NK-92 treated with Interleukin-12 subunit alpha and Interleukin-12 subunit beta, amount 100 ng/mL, for 24 hours (cell line): ENCODE measurements at places on chromosomes 3 and 15.

DNA sequence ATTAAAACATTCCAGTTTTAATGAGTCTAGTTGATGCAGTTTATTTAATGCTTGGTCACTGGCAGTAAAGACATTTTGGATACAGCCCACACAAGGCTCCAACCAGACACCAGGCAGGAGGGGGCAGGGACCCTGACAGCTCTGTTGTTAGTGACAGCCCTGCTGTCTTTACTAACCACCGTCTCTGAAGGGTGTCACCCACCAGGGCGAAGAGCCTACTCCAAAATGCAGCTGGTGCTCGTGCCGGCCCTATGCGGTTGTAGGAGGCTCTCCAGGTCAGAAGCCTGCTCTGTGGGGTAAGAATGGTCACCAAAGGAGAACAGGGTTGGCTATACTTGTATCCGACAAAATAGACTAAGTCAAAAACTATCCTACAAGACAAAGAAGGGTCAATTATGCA lies 132.2 kb downstream of the ATP10A start:
- no peak for DNase-seq

DNA sequence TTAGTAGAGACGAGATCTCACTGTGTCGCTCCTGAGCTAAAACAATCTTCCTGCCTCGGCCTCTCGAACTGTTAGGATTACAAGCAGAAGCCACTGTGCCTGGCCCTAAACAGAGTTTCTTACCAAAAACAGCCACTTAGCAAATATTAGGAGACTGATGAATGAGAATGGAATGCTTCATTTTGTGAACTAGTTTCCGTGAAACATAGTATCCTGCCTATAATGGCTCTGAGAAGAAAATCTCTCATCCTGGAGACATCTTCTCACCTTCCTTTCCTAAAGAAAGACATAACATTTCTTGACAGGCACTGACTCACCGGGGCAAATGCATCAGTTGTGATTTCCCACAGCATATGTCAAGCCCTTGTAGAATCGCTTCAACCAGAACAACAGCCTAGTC lies 44.9 kb downstream of the GJD2 start:
- no peak for DNase-seq

DNA sequence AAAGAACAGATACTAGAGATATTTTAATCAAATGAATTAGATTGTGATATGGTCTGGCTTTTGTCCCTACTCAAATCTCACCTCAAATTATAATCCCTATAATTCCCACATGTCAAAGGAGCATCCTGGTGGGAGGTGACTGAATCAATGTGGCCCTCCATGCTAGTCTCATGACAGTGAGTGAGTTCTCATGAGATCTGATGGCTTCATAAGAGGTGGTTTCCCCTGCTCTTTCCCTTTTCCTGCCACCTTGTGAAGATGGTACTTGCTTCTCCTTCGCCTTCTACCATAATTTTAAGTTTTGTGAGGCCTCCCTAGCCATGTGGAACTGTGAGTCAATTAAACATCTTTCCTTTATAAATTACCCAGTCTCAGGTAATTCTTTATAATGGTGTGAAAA lies 82.8 kb downstream of the FAIM start:
- DNase-seq, result no peak

- no peak for DNase-seq
These were observed 124.8 kb upstream of the NECTIN3 start for GRCh38 chr3:110946810-110947209.

GRCh38 chr3:38165722-38166387 lies 518 bp downstream of the OXSR1 start:
- DNase-seq, result no peak

GRCh38 chr3:42085641-42086376 lies 5.3 kb upstream of the TRAK1 start:
- no peak for DNase-seq

GRCh38 chr3:184872200-184872599 lies 60.2 kb downstream of the VPS8 start:
- DNase-seq, result no peak

- DNase-seq, result peak; percentile 22
These were observed 3.9 kb downstream of the TMIE start for GRCh38 chr3:46705022-46705530.

GRCh38 chr3:190581041-190581541 lies 67.2 kb downstream of the IL1RAP start:
- no peak for DNase-seq

- DNase-seq, result no peak
These were observed 17.7 kb downstream of the SH2D7 start for GRCh38 chr15:78110096-78110495.

DNA sequence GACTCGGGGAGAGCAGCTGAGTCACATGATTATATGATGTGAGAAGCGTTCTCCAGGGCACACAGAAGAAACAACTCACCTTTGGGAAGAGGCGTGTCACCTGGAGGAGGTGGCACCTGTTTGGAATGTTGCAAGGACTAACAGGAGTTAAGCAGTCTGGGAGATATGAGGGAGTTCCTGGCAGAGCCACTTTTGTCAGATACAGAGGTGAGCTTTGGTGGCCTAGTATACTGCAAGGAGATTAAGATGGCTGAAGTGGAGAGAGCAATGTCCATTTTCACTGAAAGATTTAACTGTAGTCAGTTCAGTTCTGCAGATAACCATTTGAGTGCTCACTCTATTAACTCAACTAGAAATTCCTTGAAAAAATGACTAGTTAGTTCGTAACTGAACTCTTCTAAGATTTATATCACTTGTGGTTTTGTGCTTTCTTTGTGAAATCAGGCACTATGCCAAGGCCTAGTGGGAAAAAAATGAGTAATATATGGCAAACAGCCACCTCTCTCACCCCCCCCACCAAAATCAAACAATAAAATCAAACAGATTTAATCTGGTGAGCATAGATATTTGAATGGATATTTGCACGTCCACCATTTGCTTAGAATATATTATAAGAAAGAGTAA lies 61.3 kb downstream of the CRYBG3 start:
- DNase-seq, result no peak

GRCh38 chr3:127545216-127545615 lies 45.3 kb downstream of the TPRA1 start:
- no peak for DNase-seq

DNA sequence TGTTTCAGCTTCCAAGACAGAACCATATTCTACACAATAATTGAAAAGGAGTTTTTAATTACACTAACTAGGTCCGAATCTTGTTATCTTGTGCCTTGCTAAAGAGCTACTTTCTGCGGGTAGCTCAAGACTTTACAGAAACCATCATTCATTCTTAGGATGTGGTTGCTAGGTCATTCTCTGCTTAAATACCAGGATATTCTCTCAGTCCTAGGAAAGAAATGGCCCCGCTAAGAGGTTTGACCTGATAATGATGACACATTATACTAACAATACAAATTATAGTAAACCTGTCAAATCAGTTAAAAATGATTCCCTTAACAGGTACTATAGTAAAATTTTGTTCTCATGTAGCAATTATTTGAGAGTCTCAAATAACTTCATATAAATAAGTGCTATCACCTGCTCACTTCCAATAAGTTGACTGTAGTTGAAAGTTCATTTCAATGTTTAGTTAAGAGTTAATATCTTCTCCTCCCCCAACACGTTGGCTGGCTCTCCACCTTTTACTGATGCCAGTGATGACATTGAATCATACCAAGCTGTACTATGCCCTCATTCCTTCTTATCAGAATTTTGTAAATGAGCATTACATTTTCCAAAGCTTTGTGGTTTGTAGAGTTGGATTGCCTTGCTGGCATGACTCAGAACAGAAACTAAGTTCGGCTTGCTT lies 3.6 kb upstream of the C3orf85 start:
- no peak for DNase-seq

GRCh38 chr15:45588219-45588875 lies 1.2 kb downstream of the BLOC1S6 start:
- DNase-seq, result no peak

DNA sequence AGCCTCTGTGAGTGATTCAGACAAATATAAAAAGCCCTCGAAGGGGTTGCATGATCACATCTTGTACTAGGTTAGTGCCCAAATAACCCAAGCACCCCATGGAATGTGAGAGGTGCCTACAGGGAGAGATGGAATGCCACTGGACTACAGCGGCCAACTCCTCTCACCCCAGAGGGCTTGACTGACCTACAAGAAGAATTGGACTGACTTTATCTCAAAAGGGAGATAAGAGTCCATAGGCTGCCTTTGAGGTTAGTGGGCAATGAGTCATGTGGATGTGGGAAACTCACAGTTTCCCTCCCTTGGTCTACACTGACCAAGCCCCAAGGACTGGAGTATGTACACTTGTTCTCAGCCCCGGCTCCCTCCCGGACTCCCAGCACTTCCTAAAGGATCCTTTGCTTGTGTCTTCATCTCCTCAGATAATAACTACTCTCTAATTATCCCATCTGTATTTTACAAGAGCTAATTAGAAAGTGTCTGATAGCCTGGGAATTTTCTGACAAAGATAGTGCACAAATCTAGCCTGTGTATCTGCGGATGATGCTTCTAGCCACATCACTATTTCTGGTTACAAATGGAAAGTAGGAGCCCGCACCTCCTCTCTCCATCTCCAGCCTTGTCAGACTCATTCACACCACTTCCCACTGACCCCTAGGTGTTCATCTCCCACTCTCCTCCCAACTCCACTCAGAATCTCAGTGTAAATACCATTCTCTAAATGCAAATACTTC lies 547.8 kb upstream of the TBL1XR1 start:
- no peak for DNase-seq

GRCh38 chr3:56940976-56941375 lies 119.5 kb upstream of the SPATA12 start:
- DNase-seq, result no peak

GRCh38 chr3:37990527-37990926 lies at the start of gene VILL:
TSS of gene VILL (plus strand) at chr3:37990786. CDS start at chr3:37993673, 2,887 bp downstream.
- no peak for DNase-seq

GRCh38 chr15:85457392-85457968 lies 77.1 kb downstream of the AKAP13 start:
- DNase-seq, result no peak

GRCh38 chr15:34039790-34040113 lies 748 bp upstream of the AVEN start:
- no peak for DNase-seq

- no peak for DNase-seq
These were observed 338.1 kb upstream of the TGFBR2 start for GRCh38 chr3:30268288-30268687.

- DNase-seq, result no peak
These were observed 135.2 kb downstream of the TP63 start for GRCh38 chr3:189766416-189766815.

DNA sequence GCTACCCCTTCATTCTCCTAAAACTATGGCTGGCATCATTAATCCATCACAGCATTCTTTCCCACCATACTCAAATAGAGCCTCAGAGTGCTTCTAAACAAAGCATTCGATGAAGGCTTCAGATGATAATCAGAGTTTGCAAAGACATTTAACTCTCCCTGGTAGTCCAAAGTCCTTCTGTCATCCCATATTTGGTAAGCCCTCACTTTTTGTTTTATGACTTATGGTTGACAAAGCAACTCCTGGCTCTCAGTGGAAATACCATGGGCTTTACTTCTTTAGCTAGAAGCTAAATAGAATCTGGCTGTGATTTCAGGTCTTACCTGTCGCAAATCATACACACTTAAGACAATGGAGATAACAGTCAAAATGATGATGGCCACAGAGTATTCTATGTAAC lies 27.8 kb downstream of the ATP13A5 start:
- no peak for DNase-seq

DNA sequence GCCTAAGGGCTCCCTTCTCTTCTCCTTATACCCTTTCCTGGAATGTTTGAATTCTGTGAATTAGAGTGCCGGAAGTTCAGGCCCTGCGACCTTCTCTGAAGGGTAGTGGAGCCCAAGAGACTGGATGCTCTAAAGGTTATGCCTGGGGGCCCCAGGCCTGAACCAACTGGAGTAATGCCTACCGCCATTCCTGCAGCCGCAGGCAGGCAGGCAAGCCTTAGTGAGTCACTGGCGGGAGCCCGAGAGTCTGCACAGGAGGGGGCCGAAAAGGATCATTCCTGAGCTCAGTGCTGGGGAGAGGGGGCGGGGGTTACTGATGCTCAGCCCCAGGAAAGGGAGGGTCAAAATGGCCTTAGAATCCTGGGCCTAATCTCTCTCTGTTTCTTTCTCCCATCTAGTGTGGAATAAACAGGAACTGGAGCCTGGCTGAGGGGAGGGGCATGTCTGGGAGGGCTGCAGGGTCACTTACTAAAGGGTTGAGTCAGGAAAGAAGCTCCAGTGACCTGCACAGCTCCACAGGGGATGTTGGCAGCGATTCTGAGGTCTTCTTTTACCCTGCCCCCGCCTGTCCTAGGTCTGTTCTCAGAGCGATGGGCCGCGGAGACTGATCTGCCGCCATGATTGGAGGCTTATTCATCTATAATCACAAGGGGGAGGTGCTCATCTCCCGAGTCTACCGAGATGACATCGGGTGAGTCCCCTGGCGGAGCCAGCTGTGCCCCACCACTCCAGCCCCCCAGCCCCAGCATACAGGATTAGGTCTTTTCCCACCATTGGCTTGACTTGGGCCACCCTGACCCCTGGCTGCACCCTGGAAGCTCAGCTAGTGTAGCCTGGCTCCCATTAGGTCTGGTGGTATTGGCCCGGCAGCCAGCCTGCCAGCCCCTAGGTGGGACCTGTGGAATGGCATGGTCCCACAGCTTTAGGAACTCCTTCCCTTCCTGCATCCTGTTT lies 2.0 kb downstream of the AP2M1 start:
- no peak for DNase-seq

DNA sequence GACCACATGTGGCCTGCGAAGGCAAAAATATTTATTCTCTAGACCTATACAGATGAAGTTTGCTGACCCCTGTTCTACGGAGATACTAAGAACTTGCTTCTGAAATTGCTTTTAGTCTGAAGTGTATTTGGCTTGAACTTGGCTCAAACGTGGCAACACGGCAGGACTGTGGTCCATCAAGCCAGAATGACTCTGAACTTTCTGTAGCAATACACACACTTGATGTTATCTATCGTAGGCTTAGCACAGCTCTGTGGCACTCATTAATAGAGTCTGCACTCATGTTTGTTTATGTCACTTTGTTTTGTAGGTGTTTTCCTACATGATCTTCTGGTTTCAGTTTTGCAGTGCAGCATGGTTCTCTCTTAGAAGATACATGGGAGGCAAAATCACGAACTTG lies 298.1 kb downstream of the ADAMTS17 start:
- no peak for DNase-seq

- DNase-seq, result no peak
These were observed 386.6 kb upstream of the DPH6 start for GRCh38 chr15:35932531-35932930.

DNA sequence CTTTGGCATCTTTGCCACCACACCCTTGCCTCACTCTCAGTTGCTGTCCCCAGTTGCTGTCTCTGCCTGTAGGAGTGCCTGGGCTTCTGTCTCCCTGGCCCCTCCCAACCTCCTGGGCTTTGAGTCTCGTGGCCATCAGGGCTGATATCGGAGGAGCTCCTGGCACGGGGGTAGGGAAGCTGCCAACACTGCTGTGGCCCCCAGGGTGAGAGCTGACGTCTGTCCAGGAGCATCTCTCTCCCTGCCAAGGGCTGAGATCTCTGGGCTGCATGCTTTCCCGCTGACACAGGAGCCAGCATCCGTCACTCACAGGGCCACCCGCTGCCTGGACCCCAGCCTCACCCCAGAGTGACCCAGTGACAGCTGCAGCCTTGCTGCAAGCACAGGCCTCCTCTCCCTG lies 47.4 kb downstream of the EXOG start:
- DNase-seq, result no peak

- no peak for DNase-seq
These were observed 169.7 kb upstream of the BFSP2 start for GRCh38 chr3:133230195-133230594.

- DNase-seq, result no peak
These were observed 1.6 kb downstream of the SKOR1 start for GRCh38 chr15:67826717-67827561.

GRCh38 chr3:66107855-66108254 lies 69.1 kb upstream of the MAGI1 start:
- no peak for DNase-seq
